Aorta (tissue), 5 donors: ENCODE measurements at places on chromosomes 12 and 14. TPM values are rescaled to one million over a fixed set of nuclear protein-coding genes. Genes with fewer than 3 reads are reported as not detected.

CD4 gene
- total RNA-seq, result 40.6 TPM

PZP gene
- total RNA-seq, result 0.29 TPM

SIX4 gene
- total RNA-seq, result 6.0 TPM

POU6F1 gene
- total RNA-seq, result 29.3 TPM

SERPINA10 gene
- total RNA-seq, result not detected

GRCh38 chr12:64236549-64236948 lies 14.5 kb upstream of the KICS2 start:
- no peak for DNase-seq

DNA sequence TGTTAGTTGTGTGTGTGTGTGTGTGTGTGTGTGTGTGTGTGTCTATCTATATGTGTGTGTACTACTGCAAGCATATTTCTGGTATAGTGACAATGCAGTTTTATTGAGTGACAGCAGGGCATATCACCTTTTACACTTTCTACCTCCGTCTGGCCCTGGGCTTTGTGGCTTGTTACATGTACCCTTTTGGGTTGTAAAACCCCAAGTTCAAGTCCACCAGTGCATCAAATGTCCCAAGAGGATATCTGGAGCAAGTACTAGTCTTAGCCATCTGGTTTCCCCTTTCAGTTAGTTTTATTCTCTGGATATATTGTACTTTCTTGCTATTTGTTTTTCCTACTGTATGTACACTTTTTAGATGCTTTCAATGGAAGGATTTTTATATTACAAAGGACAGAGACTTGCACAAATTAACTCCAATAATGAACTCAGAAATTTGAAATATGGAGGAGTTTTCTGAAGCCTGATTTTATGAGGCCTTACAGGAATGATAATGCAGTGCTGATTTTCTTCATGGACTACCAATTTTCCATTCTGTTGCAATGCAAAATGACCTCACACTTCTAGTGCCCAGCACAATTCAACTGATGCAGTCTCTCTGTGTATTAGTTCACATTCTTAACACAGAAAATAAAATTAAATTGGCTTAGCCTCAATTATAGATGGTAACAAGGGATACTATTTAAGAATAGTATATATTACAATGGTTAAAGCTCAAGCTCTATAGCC lies 29.1 kb downstream of the SLC16A7 start:
- no peak for DNase-seq

DNA sequence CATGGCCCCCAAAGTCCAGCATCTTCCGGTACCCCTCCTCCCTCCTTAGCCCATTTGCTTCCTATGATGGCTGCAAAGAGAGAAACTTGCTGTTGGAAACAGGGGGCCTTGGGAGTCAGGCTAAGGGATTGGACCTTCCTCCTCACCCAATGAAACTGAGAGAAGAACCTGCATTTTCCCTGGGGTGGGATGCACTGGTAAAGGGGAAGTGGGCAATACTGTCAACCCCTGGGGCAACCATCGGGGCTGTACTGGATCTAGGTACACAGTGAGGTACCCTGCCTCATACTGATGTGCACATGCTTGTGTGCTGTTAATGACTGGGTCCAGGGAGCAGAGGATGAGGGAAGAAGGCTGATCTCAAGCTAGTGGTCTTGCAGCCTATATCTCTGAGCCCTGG lies 11.0 kb upstream of the JPH4 start:
- DNase-seq, result no peak

DNA sequence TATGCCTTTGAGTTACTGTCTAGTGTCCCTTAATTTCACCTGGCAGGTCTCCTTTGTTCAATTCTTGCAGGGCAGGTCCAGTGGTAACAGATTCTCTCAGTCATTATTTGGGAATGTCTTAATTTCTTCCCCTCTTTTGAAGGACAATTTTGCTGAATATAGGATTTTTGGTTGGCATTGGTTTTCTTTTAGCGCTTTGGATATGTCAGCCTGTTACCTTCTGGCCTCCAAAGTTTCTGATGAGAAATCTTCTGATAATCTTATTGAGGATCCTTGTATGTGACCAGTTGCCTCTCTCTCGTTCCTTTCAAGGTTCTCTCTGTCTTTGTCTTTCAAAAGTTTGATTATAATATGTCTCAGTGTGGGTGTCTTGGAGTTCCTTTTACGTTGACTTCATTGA lies 38.1 kb downstream of the ZDHHC17 start:
- DNase-seq, result no peak

- no peak for DNase-seq
Measured at GRCh38 chr12:89693639-89694202, 14.9 kb downstream of the ATP2B1 start.

DNA sequence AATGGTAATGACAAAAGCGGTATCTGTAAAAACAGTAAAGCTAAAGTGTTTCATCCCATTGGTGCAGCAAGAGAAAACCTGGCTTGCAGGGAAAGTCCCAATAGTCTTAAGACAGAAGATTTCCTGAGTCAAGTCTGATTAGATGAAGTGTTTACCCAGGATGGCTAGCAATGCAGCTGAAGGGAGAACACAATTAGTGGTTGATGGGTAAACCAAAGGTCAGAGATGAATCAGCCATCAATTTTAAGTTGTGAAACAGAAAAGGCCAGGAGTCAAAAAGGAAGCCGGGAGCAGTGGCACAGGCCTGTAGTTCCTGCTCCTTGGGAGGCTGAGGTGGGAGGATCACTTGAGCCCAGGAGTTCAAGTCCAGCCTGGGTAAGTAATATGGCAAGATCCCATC lies 52.6 kb downstream of the SEC23A start:
- no peak for DNase-seq

DNA sequence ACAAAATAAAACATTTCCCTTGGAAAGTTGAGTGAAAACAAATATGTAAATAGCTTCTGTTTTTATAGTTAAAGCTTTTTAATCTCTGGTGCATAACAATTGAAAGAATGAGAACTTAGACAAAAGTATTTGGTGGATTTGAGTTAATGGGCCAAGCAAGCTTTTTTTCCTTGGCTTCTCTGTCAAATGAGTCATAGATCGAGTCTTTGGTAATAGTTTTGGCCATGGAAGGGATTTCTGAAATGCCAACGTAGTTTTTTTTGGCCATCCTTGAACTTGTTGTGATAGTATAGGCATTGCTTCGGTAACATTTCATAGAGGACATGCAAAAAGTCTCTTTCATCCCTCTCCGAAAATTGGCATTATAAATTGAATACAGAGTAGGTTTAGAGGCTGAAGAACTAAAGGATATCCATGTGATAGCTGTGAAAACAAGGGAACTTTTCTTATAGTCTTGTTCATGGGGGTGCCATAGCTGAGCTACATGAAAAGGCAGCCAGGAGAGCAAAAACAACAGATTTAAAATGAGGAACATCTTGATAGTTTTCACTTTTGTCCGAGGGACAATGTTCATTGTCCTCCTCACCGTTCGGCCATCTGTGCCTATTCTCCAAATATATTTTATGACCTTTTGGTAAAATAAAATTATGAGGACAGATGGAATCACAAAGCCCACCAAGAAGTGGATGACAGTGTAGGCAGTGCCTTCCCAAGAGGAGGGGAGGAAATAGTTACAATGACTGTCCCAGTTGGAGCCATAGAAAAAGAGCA lies 34.7 kb downstream of the GPR19 start:
- DNase-seq, result no peak

DNA sequence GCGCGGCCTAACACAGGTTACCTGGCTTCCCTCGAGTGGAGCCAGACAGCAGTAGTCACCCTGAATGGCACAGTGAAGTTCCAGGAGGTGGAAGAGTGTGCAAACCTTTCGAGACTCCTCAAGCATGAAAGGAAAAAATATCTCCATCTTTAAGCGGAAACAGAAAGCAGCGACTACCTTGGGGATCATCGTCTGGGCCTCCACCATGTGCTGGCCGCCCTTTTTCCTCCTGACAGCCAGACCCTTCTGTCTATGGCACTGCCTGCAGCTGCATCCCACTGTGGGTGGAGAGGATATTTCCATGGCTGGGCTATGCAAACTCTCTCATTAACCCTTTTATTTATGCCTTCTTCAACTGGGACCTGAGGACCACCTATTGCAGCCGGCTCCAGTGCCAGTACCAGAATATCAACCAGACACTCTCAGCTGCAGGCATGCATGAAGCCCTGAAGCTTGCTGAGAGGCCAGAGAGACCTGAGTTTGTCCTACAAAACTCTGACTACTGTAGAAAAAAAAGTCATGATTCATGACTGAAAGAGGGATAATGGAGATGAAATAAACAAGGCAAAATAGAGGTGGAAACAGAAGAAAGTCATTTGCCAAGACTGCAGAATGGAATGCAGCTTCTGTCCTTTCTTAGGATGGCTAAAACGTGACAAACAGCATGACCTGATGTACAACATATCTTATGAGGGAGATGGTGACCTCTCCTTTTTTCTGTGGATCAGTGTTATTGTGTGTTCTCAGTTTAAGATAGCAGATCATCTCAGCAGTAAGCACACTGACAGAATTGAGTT lies 2.4 kb upstream of the HEBP1 start:
- DNase-seq, result no peak

DNA sequence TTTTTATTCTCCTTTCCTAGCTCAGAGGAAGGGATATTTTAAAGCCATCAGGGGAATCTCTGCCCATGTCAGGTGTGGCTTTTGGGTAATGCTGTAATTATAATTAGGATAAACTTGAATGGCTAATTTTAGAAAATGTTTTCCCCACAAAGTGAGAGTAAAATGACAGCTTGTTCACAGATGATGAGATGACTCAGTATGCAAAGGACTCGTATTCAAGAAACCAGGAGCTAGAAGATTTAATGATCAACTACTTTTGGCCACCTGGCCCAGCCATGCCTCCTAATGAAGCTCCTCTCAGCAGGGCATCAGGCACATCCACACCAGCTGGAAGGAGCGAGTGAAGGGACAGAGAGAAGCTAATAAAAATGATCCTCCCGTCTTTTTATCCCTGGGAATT lies 29.0 kb upstream of the PLEKHG7 start:
- no peak for DNase-seq

DNA sequence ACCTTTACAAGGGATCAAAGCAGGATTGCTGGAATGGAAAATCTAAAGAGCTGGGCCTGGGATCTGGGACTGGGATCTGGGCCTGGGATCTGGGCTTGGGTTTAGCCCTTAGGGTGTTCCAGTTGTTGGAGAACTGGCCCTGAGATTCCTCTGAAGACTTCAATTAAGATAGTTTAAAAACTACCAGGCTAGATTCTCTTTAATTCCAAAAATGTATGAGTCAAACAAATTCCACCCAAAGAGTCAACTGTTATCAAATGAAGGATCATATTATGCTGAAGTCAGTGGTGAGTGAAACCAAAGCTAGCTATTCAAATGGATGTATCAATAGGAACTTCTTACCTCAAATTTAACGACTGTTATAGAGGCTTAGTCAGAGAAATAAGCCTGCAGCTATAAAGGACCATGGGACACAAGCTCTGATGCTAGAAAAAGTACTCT lies 40.5 kb downstream of the LIMA1 start:
- no peak for DNase-seq

- no peak for DNase-seq
Measured at GRCh38 chr12:29563636-29564035, 66.2 kb upstream of the OVCH1 start.

DNA sequence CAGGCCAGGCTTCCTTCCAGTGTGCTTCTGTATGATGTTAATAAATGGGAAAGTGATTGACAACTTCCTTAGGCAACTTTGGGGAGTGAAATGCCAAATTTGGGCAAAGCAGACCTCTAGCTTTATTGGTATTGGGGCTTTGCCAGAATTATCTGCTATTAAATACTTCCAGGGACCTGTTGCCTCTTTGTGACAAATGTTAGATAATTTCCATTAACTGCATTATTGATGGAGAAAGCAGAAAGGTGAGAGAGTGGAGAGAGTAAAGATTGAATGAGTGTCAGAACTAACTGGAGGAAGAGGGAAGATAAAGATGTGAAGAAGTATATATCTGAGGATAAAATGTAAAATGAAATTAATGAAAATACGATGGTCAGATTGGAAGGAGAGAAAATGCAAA lies 94.5 kb downstream of the CACNA1C start:
- DNase-seq, result no peak

DNA sequence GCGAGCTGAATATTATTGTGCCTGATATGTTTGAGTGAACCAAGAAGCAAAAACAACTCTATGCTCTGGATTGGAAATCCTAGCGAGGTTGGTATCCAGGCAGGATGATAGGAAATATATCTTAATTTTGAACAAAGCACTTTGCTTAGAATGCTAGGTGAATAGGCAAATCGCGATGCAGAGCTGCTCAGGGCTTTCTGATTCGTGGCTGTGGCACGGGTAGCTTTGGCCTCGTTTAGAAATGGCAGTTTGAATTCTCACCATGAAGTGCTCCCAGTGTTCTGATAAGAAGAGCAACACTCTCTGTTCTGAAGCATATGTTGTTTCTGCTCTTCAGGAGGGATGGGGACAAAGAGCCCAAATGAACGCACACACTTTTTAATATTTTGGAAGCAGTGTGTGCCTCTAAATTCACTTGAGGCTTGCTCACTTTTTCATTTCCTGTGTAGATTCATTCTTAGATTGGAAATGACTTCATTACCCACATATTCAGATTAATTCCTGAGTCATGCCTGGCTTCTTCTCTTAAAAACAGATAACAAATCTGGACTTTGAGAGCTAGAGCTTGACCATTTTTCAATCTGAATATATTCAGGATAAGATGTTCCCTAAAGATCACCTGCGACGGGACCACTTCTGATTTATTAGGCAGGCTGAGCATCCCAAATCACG lies 200.9 kb downstream of the RPAP3 start:
- no peak for DNase-seq

DNA sequence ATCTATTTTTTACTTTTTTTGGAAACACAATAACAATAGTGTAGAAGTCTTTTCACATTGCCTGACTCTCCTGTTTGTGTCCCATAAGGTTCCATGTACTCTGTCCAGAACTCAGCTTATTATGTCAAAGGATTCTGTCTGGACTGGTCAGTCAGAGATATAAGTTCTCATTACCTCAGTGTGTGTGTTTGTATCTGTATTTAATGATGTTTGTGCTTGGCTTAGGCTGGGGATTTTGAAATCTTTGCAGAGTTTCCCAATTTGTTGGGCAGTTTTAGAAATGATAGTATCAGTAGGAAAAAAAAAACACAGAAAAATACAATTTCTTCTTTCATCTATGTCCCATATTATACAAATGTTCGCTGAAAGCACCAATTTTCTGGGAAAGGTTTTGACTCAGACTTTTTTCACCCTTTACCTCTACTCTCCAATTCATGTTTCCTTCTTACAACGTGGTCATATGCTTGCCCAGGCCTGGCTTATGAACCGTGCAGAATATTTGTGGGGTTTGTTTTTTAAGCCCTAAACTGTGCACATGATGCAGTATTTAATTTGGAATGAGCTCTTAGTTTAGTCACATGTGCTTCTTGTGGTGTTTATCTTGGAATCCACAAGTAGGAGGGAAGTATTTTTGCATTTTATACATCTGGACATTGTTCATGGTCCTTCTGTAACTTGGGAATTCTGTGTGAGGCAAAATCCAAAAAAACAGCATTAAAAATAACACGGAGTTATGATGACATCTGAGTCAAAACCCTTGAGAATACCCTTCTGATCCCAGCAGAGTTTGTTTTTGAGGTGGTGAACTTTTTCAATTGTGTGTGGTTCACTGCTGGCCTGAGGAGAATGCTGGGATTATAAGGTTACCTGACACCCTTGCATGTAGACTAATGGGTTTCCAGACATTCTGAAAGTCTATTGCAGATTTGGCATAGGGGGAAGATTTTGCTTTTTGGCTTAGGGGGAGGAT lies 121.2 kb downstream of the RAD51B start:
- DNase-seq, result no peak
